ENCODE measurements at places on chromosomes 4 and X.

GRCh38 chrX:148542481-148543255, 42.3 kb downstream of the AFF2 start:
- no peak for DNase-seq
- no peak overlapping the region for H3K27ac ChIP-seq
- H3K27me3 ChIP-seq = no peaks in the 10 kb centered on the region
- H3K36me3 ChIP-seq = no peaks in the 10 kb centered on the region
- H3K4me1 ChIP-seq = no peaks in the 10 kb centered on the region

GRCh38 chr4:42262701-42263490, 110.4 kb upstream of the BEND4 start:
- H3K27ac ChIP-seq = no peak overlapping the region
- DNase-seq = no peak
- H3K4me3 ChIP-seq = no peak overlapping the region
- no peaks in the 10 kb centered on the region for H3K27me3 ChIP-seq
- no peaks in the 10 kb centered on the region for H3K4me1 ChIP-seq
- no peaks in the 10 kb centered on the region for H3K36me3 ChIP-seq

DNA sequence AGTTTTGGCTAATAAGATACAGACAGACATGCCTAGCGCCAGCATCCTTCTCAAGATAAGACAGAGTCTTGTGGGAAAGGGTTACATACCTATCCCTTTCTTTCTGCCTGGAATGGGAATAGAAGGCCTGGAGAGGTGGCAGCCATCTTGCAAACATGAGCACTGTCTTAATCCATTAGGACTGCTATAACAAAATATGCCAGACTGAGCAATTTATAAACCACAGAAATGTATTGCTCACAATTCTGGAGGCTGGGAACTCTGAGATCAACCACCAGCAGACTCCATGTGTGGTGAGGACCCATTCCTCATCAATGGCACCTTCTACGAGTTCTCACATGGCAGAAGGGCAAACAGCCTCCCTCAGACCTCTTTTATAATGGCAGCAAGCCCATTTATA, 26.5 kb upstream of the NEIL3 start:
- no peaks in the 10 kb centered on the region for H3K27me3 ChIP-seq
- no peak overlapping the region for H3K4me3 ChIP-seq
- no peak for DNase-seq
- H3K27ac ChIP-seq = no peak overlapping the region
- H3K36me3 ChIP-seq = no peaks in the 10 kb centered on the region
- no peaks in the 10 kb centered on the region for H3K4me1 ChIP-seq

- no peaks in the 10 kb centered on the region for H3K27me3 ChIP-seq
- DNase-seq = peak; percentile 32
- no peak overlapping the region for H3K27ac ChIP-seq
Observed at GRCh38 chr4:47704693-47705325, 133.1 kb downstream of the CORIN start.

- H3K27me3 ChIP-seq = no peaks in the 10 kb centered on the region
- no peak for DNase-seq
- no peaks in the 10 kb centered on the region for H3K36me3 ChIP-seq
- H3K4me3 ChIP-seq = no peak overlapping the region
Observed at GRCh38 chr4:158810487-158811215, 41.8 kb downstream of the FNIP2 start.

Data from natural killer cell (primary cell).